ENCODE measurements at places on chromosomes 3 and 15. TPM values are rescaled to one million over a fixed set of nuclear protein-coding genes. Genes with fewer than 3 reads are reported as not detected.

HSPBAP1 gene
- total RNA-seq: 6.2 TPM

PLA2G4F gene
- total RNA-seq: not detected

FOXL2 gene
- total RNA-seq: 0.36 TPM

SEC11A gene
- 257 TPM for total RNA-seq

DNA sequence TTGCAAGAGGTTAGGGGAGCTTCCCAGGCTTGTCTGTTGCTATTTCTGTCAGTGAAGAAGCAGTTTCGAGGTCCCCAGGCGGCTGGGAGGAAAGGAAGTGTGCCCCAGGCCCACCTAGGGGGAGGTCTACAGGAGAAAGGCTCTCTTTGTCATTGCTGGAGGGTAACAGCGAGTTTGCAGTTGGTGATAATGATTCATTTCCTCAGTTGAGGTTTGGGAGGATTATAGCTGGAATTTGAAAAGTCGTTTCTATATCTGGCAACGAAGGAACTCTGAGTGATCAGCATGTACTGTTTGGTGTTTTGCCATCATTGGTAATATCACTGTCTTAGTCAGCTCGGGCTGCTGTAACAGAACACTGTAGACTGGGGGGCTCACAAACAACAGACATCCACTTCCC is 65.5 kb upstream of the UBE3A start:
- peak; percentile 11 for DNase-seq

DNA sequence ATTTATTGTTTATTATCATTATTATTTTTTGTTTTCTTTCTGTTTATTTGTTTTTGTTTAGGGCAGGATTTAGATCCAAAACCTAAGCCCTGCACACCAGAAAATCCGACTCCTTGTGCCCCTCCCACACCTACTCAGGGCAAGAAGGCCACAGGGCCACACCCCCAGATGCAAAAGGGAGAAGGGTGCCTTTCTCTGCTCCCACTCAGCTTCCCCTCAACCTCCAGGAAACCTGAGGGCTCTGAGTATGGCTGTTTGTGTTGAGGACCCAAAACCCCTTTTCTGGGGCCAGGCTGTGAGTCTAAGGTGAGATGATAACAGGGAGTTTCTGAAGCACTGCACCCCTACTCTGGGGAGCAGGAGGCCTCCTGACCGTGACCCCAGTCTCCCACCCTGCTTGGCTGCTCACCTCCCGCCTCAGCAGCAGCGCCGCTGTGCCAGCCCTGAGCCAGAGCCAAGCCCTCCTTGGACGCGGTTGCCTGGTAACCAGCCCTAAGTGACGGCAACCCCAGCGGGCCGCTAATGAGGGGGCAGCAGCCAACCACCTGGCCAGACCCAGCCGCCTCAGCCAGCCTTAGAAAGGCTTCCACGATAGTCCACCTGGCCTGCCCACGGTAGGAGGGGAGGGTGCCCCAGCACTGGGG is 6.4 kb upstream of the C15orf39 start:
- no peak for DNase-seq

DNA sequence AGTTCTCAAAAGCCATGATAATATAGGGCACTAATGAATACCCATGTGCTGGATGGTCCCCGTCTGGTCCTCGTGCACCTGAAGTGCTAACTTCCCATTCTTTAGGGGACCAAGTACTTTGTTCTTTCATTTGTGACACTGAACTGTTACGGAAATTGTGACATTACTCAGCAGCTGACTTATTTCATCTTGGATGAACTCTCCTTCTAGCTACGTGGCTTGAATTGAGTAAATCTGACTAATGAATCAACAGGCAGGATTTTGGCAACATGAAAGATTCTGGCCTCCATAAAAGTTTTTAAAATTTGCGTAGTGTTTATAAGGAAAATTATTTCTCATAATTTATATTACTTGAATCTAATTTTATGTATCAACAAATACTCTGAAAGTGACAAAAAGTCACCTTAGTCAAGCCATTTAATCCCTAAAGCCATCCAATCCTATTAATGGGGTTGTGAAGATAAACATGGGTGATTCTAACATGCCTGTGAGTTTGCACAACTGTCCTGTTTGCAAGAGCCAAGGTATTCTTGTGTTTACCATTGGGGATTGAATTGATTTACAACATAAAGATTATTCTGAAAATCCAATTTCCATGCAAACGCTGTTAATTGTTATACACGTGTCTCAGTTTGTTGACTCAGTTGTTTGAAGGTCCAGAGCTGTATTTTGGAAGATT is 119.9 kb downstream of the AGBL1 start:
- no peak for DNase-seq

DNA sequence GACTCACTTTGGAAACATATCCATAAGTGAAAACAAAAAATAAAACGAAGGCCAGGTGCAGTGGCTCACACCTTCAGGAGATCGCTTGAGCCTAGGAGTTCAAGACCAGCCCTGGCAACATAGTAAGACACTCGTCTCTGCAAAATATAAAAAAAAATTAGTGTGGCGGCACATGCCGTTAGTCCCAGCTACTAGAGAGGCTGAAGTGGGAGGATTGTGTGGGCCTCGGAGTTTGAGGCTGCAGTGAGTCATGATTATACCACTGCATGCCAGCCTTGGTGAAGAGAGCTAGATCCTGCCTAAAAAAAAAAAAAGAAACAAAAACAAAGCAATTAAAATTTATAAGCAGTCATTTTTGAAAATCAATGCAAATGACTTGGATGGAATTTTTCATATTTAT is 54.7 kb upstream of the NANOGP8 start:
- no peak for DNase-seq

- DNase-seq: no peak
Measured at GRCh38 chr3:144687862-144688261, 716.2 kb downstream of the DIPK2A start.

DNA sequence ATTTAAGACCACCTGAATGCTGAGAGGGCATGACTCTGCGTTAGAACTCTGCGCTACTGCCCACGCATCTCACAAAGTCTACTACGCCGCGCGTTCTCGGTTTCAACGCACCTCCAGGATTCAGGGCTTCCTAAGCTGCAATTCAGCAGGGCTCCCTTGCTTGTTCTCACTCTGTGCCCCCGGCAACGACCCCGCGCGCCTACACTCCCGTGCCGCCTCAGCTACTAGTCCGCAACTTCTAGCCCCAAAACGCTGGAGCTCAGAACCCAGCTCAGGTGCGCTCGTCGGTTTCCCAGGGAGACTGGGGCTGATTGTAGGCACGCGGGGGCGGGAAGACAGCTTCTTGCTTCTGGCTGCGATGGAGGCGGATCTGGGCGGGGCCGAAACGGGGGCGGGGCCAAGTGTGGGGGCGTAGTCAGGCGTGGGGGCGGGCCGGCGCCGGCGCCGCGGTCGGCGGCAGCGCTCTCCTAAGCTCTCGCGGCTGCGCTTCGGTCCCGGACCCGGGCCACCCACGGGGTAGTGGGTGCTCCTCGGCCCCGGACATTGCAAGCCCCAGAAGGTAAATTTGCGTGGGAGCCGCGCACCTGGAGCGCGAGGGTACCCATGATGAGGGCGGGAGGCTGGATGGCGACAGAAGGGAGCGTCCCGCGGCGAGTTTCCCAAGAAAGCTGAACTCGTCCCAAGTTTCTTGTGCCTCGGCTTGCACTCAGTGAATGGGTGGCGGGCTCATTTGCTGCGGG is at the start of gene ARHGEF26:
TSS of gene ARHGEF26 (plus strand) at position 430 of the 740 bp plus-strand sequence. CDS start 603 bp downstream, outside the sequence.
- DNase-seq: peak; percentile 68

DNA sequence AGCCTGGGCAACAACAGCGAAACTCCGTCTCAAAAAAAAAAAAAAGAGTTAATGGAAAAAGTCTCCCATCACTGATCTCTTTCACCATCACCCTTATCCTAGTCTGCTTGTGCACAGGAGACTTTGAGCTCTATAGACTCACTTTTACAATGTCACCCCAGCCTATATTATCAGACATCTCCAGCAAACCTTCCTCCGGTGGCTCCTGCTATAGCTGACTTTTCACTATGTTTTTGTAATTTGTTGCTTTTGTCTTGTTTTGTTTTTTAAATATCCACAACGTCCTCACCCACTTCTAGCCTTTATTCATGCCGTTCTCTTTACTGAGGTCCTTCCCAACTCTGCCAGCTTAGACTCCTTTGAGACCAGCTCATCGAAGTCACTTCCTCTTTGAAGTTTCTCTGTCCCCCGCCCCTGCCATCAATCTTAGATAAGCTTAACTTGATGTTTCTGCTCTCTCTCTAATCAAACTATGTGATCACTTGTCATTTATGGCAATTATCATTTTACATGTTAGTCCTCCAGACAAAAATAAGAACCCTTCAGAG is 82.7 kb upstream of the CHD2 start:
- DNase-seq: no peak

DNA sequence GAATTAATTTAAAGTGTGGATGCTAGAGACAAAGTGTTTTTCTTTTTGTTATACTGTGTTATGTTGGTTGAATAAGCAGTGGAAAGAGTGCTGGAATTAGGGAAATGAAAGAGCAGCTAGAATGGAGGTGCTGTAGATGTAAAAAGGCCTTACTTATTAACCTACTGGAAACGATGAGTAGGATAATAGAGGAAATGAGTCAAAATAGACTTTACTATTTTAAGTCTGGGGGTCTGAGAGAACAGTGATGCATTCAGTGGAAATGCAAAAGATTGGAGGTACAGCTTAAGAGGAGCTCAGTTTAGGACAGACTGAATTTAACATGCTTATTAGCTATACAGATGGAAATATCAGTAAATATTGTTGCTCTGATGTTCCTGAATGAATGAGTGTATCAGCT is 674.0 kb downstream of the OTOL1 start:
- peak; percentile 6 for DNase-seq
